ENCODE measurements at places on chromosomes 16 and 17. TPM values are rescaled to one million over a fixed set of nuclear protein-coding genes. Genes with fewer than 3 reads are reported as not detected.

Gene DYNLRB2
- 7.1 TPM for total RNA-seq

- H3K4me3 ChIP-seq: no peak overlapping the region
- peaks cover 28% of the 10 kb centered on the region for H3K4me1 ChIP-seq
- H3K27me3 ChIP-seq: no peaks in the 10 kb centered on the region
- DNase-seq: no peak
- peak overlapping the region; percentile 11 for H3K27ac ChIP-seq
- H3K36me3 ChIP-seq: peaks cover 71% of the 10 kb centered on the region
These were observed 2.9 kb upstream of the PSMC5 start for GRCh38 chr17:63824362-63824761.

Gene CA5A
- total RNA-seq: 0.06 TPM

Gene CHST6
- total RNA-seq: 2.5 TPM

Gene KRT17
- 2.6 TPM for total RNA-seq

DNA sequence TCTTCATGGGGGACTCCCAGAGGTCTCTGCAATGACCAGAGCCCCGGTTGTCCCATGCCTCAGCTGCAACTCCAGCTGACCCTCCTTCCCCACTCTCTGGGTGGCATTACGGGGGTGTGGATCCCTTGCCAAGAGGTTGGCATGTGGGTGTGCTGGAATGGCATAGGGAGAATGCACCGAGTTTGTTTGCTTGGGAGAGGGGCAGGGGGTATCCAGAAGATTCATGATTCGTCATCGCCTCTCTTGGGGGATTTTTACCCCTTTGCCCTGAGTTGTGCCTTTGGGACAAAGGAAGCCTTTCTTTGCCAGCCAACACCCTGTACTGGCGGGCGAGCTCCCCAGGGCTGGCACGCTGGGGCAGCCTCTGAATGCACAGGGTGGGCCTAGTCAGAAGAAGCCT lies 6.5 kb downstream of the ERBB2 start:
- H3K4me1 ChIP-seq: peaks cover 58% of the 10 kb centered on the region
- H3K27me3 ChIP-seq: no peaks in the 10 kb centered on the region
- H3K4me3 ChIP-seq: no peak overlapping the region
- peaks cover 46% of the 10 kb centered on the region for H3K36me3 ChIP-seq
- peak overlapping the region; percentile 76 for H3K27ac ChIP-seq

Gene TSR3
- 39.5 TPM for total RNA-seq

Gene HASPIN
- total RNA-seq: 0.68 TPM

DNA sequence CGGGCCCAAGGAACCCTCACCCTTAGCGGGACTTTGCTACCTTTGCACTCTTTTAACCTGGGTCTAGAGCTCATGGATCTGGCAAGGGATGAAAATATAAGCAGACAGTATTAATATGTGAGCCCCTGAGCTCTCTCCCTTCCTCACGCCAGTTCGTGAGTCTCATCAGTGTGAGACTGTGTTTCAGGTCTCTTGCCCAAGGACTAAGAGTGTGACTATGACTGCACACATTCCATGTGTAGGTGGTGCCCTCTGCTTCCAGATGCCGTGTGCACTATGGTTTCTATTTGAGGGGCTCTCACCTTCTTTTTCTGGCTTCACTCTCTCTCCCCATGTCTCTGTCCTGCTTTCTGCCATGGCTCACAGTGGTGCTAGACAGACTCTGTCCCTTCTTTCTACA lies 40.5 kb downstream of the DHRS7B start:
- peaks cover 5% of the 10 kb centered on the region for H3K36me3 ChIP-seq
- H3K4me3 ChIP-seq: no peak overlapping the region
- H3K4me1 ChIP-seq: peaks cover 55% of the 10 kb centered on the region
- no peak for DNase-seq

DNA sequence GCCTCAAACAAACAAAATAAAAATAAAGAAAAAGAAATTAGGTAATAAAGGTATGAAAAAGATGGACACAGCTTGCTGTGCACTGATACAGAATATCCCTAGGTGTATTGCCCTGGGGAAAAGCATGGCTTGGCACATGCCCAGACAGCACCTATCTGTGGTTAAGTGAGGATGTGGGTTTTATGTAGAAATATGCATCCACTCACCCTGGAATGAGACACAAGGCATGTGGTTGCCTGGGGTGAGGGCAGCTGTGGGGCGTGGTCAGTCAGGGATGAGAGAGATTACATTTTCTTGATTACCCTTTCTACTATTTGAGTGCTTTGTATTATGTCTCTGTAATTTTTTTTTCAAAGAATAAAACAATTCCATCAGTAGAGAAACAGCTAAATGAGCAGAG lies 6.9 kb downstream of the PLLP start:
- H3K4me3 ChIP-seq: no peak overlapping the region
- peaks cover 72% of the 10 kb centered on the region for H3K4me1 ChIP-seq
- H3K27me3 ChIP-seq: no peaks in the 10 kb centered on the region
- peak overlapping the region; percentile 40 for H3K27ac ChIP-seq
- DNase-seq: peak; percentile 53

Gene PROCA1
- 4.4 TPM for total RNA-seq

Gene TBC1D3G
- total RNA-seq: not detected

DNA sequence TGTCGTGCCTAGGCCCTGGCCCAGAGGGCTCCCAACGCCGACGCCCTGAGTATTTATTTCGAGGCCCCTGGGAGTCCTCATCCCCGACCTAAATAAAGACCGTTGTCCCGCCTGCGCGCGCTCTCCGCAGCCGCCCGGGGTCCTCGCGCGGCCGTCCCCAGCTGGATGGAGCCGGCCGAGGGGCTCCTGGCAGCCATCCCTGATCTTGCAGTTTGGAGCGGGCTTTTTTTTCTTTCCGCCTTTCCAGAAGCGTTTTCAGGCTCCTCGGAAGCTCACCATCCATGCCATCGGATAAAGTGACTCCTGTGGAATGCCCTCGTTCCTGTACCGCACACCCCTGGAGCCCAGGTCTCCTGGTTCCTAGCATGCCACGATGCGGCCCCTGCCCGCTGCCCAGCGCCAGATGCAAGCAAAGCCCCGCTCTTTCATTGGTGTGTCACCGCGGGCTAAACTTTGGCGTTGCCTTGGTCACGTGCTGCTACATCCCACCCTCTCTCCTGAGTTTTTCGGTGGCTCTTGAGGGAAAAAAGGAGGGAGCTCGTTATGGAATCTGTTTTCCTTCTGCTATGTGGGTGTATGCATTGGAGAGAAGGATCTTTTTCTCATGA lies 716 bp downstream of the TMEM94 start:
- H3K4me1 ChIP-seq: peaks cover 36% of the 10 kb centered on the region
- peak overlapping the region; percentile 93 for H3K27ac ChIP-seq
- DNase-seq: peak; percentile 52
- peak overlapping the region; percentile 96 for H3K4me3 ChIP-seq
- H3K27me3 ChIP-seq: no peaks in the 10 kb centered on the region

- peaks cover 100% of the 10 kb centered on the region for H3K36me3 ChIP-seq
- peak; percentile 15 for DNase-seq
- no peak overlapping the region for H3K4me3 ChIP-seq
- H3K27me3 ChIP-seq: no peaks in the 10 kb centered on the region
- no peaks in the 10 kb centered on the region for H3K4me1 ChIP-seq
These were observed 14.4 kb upstream of the PLD6 start for GRCh38 chr17:17220529-17220928.

DNA sequence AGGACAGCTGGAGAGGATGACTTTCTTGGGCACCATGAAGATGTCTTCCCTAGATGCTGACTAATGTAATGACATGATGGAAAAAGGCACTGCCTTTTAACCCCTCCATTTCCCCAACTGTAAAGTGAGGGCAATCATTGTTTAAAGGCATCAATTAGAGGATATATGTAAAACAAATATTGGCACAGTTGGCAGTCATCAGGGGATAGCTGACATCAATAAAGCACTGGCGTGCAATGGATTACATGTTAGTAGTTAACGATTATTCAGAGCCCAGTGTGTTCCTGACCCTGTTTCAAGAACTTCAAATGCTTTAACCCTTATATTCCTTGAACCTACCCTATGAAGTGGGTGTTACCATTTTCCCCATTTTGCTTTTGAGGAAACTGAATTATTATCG lies 100.7 kb downstream of the TMEM114 start:
- H3K4me3 ChIP-seq: no peak overlapping the region
- no peak overlapping the region for H3K27ac ChIP-seq
- no peaks in the 10 kb centered on the region for H3K4me1 ChIP-seq
- H3K27me3 ChIP-seq: peaks cover 9% of the 10 kb centered on the region
- H3K36me3 ChIP-seq: no peaks in the 10 kb centered on the region

DNA sequence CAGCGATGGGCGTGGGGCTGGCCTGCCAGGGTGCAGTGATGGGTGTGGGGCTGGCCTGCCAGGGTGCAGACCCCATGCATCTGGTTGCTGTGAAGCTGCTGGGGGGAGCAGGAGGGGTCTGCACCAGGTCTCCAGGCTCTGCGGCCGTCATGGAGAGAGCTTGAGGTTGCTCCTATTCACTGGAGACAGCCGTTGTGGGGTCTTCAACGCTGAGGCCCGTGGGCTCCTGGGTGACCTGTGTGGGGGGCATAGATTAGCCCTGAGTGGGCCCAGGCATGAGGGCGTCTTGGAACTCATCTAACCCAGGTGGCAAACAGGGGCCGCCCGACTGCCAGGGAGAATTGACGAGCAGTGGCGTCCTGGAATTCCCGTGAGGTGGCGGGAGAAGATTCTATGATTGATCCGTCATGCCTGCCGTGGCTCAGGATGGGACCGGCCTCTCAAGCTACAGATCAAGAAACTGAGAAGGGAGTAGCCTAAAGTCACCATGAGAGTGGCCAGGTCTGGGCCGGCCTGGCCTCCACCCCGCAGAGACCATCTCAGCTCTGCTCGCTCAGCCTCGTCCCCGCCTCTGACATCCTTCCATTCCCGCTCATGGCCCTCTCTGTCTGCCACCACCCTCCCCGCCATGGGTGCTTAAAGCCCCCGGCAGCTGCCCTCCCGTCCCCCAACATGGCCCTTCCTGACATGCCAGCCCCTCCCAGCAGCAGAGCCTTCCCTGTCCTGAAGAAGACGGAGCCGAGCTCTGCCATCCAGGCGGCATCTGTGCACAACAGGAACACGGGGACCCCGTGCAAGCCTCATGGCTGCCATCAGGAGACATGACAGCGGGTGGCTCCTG lies 50.7 kb upstream of the ACSF3 start:
- H3K4me3 ChIP-seq: no peak overlapping the region
- peaks cover 55% of the 10 kb centered on the region for H3K27me3 ChIP-seq
- peak; percentile 34 for DNase-seq
- H3K4me1 ChIP-seq: no peaks in the 10 kb centered on the region
- no peaks in the 10 kb centered on the region for H3K36me3 ChIP-seq

Gene ZNF597
- 4.4 TPM for total RNA-seq

GRCh38 chr17:47735139-47735464 lies 2.1 kb downstream of the TBX21 start:
- H3K27ac ChIP-seq: peak overlapping the region; percentile 31
- H3K27me3 ChIP-seq: peaks cover 52% of the 10 kb centered on the region
- peak overlapping the region; percentile 33 for H3K4me3 ChIP-seq
- DNase-seq: no peak
- no peaks in the 10 kb centered on the region for H3K36me3 ChIP-seq
- H3K4me1 ChIP-seq: peaks cover 19% of the 10 kb centered on the region

Gene ABCA9
- 14.6 TPM for total RNA-seq

- H3K27ac ChIP-seq: no peak overlapping the region
- H3K27me3 ChIP-seq: no peaks in the 10 kb centered on the region
- no peaks in the 10 kb centered on the region for H3K36me3 ChIP-seq
- no peak overlapping the region for H3K4me3 ChIP-seq
- no peak for DNase-seq
- no peaks in the 10 kb centered on the region for H3K4me1 ChIP-seq
These were observed 537.7 kb downstream of the MAF start for GRCh38 chr16:79062821-79063220.

Gene GH2
- total RNA-seq: not detected

Data from lower lobe of right lung (tissue), 2 donors.